ENCODE measurements at places on chromosomes 4 and X. TPM values are rescaled to one million over a fixed set of nuclear protein-coding genes. Genes with fewer than 3 reads are reported as not detected.

DNA sequence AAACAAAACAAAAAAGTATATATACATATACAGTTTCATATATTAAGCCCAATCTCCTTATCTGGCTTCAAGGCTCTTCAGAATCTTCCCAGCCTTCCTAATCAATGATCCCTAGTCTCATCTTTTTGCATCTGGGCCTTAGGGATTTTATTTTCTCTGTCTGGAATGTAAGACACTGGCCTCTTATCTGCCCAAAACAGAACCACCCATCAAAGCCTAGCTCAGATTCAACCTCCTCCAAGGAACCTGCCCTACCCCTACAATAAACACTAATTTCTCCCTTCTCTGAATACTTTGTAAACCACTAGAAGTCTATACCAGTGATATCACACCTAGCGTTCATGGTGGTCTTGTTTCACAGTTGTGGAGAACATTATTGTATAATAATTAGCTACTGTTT lies 23.2 kb upstream of the GAB1 start:
- H3K4me3 ChIP-seq, result no peak overlapping the region
- no peaks in the 10 kb centered on the region for H3K4me1 ChIP-seq
- H3K36me3 ChIP-seq, result no peaks in the 10 kb centered on the region
- no peak for DNase-seq
- no peak overlapping the region for H3K27ac ChIP-seq

DNA sequence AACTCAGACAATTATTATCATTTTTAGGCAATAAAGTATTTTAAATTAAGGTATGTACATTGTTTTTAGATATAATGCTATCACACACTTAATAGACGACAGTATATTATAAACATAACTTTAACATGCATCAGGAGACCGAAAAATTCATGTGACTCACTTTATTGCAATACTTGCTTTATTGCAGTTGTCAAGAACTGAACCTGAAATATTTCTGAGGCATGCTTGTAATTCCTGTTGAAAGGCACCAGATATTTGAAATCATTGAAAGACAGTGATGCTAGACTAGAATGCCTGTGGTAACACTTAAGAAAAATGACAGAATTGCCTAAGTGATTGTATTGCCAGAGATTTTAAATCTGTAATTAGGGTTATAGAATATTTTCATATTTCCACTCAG lies 175.6 kb upstream of the MAGEB2 start:
- no peak for DNase-seq
- H3K27ac ChIP-seq, result no peak overlapping the region
- H3K4me3 ChIP-seq, result no peak overlapping the region
- no peaks in the 10 kb centered on the region for H3K36me3 ChIP-seq
- H3K27me3 ChIP-seq, result no peaks in the 10 kb centered on the region

DNA sequence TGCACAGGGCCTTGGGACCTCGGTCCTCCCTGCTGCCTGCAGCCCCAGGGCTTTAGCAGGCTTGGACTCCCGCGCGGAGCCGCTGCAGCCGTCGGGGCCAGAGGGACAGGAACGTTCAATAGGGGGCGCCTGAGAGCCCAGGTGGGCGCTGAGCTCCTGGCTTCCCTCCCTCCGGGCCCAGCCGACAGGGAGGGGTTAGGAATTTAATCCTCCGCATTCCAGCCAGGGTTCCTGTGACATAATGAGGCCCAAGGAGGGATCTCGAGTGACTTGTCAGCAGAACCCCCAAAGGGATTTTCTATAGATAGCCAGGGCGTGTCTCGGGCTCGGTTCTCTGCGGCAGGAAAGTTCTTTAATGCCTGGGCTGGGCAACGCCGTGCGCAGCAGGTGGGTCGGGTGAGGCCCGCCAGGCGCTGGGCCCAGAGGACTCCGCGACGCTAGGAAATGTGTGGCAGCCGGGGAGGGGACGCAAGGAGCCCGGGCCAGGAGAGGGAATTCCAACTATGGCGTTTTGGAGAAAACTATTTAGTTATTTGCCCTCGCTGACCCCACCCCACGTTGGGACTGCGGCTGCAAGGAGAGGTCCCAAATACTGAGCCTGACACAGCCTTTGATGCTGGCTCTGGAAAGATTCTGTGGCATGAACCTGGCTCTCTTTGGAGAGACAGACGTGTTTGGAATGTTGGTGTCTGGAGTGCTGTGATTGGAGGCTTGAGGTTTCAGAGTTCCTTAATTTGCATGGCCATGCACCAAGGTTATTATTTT lies 285.2 kb upstream of the GATB start:
- no peaks in the 10 kb centered on the region for H3K36me3 ChIP-seq
- peaks cover 19% of the 10 kb centered on the region for H3K27me3 ChIP-seq
- H3K4me1 ChIP-seq, result peaks cover 7% of the 10 kb centered on the region
- H3K4me3 ChIP-seq, result no peak overlapping the region
- H3K27ac ChIP-seq, result no peak overlapping the region
- no peak for DNase-seq

DNA sequence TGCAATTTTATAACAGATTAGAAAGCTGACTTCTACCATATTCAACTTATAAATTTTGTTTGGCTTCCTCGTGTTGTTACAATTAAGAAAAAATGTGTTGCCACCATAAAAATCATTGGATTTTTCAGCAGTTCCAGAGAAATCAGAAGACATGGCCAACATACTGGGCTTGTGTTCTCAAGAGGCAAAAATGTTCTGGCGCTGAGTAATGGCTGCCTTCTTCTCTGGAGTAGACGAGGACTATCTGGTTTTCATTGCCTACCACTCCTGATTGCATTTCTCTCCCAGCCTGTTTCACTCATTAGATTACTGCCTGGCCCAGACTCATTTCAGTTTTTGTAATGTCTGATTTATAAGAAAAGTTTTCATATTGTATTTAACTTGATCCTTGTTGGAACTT lies 122.3 kb downstream of the ARHGAP10 start:
- no peak overlapping the region for H3K4me3 ChIP-seq
- no peaks in the 10 kb centered on the region for H3K4me1 ChIP-seq
- no peak for DNase-seq
- peaks cover 12% of the 10 kb centered on the region for H3K36me3 ChIP-seq

- no peaks in the 10 kb centered on the region for H3K36me3 ChIP-seq
- DNase-seq, result peak; percentile 72
- no peak overlapping the region for H3K4me3 ChIP-seq
Measured at GRCh38 chr4:6720202-6720699, 4.3 kb downstream of the BLOC1S4 start.

- H3K27me3 ChIP-seq, result no peaks in the 10 kb centered on the region
- no peaks in the 10 kb centered on the region for H3K4me1 ChIP-seq
- no peak overlapping the region for H3K4me3 ChIP-seq
- DNase-seq, result no peak
- H3K36me3 ChIP-seq, result no peaks in the 10 kb centered on the region
Measured at GRCh38 chrX:106933538-106933961, 13.3 kb downstream of the CLDN2 start.

DNA sequence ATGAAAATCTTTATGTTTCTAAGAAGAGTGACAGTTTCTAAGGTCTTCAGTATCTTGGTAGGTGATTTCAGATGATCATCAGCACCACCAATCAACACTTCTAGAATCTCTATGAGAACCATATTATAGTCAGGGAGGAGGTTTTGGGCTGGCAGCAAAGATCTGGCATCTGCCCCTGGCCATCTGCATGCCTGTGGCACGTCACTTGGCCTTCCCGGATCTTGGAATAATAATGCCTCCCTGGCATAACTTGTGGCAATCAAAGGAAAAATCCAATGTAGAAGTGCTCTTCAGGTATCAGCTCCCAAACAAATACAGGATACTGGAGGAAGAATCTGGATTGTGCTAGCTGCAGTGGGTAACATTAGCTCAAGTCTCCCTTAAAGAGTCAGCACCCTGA lies 57.3 kb downstream of the RASL11B start:
- no peak overlapping the region for H3K4me3 ChIP-seq
- no peak for DNase-seq
- H3K36me3 ChIP-seq, result no peaks in the 10 kb centered on the region
- H3K27ac ChIP-seq, result no peak overlapping the region
- no peaks in the 10 kb centered on the region for H3K4me1 ChIP-seq

DNA sequence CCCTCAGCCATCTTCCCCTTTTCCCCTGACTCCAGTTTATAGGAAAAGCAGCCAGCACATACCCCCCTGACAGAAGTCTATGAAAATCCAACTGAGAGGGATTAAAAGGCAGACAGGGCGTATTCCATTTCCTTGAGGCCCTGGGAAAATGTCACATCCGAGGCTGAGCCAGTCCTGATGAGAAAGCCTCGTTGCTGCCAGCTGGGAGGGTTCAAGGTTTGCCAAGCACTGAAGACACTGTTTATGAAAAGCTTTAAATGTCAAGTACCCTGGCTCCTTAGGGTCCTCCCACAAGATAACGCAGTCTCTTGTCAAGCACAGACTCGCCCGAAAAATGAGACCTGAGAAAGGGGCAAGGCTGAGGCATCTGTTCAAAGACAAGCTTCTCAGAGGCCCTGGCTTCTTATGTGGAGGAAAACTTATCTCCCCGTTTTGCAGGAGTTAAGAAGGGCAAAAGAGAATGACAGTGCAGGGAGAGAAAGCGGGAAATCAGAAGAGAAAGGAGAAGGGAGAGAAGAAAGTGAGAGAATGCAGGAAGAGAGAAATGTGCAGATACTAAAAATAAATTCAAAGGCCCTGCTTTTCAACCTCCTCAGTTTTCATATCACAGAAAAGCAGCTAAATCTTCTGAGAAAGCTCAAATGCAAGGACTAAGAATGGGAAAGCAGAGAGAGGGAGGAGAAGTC lies 44.7 kb downstream of the SCD5 start:
- no peaks in the 10 kb centered on the region for H3K36me3 ChIP-seq
- no peak overlapping the region for H3K27ac ChIP-seq
- DNase-seq, result no peak
- H3K4me3 ChIP-seq, result no peak overlapping the region
- H3K27me3 ChIP-seq, result no peaks in the 10 kb centered on the region

DNA sequence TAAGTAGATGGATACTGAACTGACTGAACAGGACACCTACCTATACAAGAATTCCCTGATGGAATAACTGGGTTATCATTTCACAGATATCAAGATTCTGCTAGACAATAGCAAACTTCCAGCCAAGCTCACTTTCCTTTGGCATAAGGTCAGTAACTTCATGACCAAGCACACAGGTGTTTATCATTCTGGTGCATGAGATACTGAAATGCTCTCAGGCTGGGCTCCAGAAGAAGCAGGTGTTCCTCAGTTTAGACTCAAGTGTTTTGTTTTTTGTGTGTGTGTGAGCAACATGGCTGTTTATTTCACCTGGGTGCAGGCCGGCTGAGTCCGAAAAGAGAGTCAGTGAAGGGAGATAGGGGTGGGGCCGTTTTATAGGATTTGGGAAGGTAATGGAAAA lies 201.5 kb upstream of the SPOCK3 start:
- no peaks in the 10 kb centered on the region for H3K36me3 ChIP-seq
- no peak for DNase-seq
- no peaks in the 10 kb centered on the region for H3K27me3 ChIP-seq
- no peak overlapping the region for H3K27ac ChIP-seq
- no peak overlapping the region for H3K4me3 ChIP-seq

DNA sequence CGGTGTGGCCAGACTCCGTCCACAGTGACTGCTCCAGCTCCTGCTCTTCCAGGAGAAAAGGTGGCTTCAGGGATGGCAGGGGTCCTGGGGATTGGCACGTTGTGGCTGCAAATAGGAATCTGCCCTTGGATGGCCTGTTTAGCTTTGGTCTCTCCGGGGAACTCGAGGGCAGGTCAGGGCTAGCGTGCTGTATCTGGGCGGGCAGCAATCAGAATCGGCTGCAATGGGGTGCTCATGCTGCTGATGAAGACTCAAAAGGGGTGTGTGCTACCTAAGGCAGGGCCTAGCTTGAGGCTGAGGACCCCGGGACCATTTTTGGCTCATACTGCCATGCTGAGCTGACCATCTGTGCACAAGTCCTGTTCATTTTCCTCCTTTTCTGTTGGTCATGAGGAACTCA lies 51.3 kb downstream of the RGS12 start:
- no peak for DNase-seq
- no peak overlapping the region for H3K27ac ChIP-seq
- H3K4me3 ChIP-seq, result no peak overlapping the region
- peaks cover 7% of the 10 kb centered on the region for H3K4me1 ChIP-seq
- no peaks in the 10 kb centered on the region for H3K36me3 ChIP-seq
- H3K27me3 ChIP-seq, result no peaks in the 10 kb centered on the region

- H3K4me1 ChIP-seq, result no peaks in the 10 kb centered on the region
- H3K36me3 ChIP-seq, result no peaks in the 10 kb centered on the region
- no peaks in the 10 kb centered on the region for H3K27me3 ChIP-seq
Measured at GRCh38 chrX:45140812-45141211, 59.9 kb downstream of the DIPK2B start.

DNA sequence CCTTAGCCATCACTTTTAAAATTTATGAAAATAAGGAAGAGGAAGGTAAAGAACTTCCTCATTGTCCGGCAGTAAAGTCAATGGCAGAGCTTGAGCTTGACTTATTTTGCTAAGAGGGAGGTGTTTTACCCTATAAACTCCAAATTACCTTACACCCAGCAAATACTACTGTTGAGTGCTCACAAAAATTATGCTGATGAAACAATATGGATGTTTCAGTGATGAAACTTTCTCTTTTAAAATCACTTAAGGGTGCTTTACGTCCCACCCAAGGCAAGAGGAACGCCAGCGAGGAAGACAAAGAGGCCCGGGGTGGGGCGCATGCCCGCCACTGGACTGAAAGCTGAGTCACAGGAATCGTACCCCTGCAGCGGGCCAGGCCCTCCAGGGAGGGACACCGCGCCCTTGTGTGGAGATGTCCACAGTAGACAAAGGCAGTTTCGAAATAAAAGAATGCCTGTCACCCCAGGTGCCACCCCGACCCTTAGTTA lies 560 bp upstream of the TMSB4X start:
- DNase-seq, result peak; percentile 81
- peaks cover 42% of the 10 kb centered on the region for H3K4me1 ChIP-seq
- H3K27me3 ChIP-seq, result peaks cover 8% of the 10 kb centered on the region
- H3K4me3 ChIP-seq, result peak overlapping the region; percentile 95
- peaks cover 6% of the 10 kb centered on the region for H3K36me3 ChIP-seq

DNA sequence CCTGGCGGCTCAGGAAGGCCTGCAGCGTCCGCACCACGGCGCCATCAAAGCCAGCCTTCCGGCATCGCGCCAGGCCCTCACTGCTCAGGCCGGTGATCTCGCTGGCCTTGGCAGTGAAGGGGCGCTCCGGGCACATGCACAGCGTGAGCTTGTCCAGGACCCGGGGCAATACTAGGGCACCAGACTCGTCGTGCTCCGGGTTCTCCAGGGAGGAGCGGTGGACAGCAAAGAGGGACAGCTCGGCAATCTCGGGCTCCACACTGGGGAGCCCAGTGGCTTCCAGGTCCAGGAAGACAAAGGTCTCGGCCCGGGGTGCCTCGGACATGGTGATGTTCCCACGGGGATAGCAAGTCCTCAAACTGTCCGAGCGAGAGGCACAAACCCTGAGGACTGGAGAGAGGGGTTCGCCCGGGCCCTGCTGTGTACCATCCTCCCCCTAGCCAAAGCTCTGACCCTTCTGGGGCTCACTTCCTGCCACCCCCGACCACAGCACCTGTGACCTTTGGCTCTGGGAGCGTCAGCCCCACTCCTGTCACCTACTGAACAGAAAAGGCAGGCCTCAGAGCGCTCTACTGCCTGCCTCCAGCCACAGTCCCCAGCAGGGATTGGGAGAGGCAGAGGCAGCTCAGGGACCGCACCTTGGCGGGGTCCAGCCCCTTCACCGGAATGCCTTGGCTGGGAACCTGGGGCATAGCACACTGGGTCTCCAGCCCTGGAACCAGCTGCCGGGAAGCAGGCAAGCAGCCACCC lies 575 bp downstream of the TREX2 start:
- no peaks in the 10 kb centered on the region for H3K27me3 ChIP-seq
- H3K4me1 ChIP-seq, result no peaks in the 10 kb centered on the region
- no peak overlapping the region for H3K27ac ChIP-seq

- H3K27me3 ChIP-seq, result no peaks in the 10 kb centered on the region
- H3K4me3 ChIP-seq, result no peak overlapping the region
- DNase-seq, result peak; percentile 63
- H3K36me3 ChIP-seq, result no peaks in the 10 kb centered on the region
- peak overlapping the region; percentile 45 for H3K27ac ChIP-seq
Measured at GRCh38 chr4:6773616-6774540, 8.6 kb upstream of the KIAA0232 start.

Gene CYBB
- 851 TPM for polyA plus RNA-seq

Gene FAM13A
- 6.5 TPM for polyA plus RNA-seq

Gene DOK7
- polyA plus RNA-seq, result not detected
